ENCODE measurements at places on chromosomes 16 and 17. TPM values are rescaled to one million over a fixed set of nuclear protein-coding genes. Genes with fewer than 3 reads are reported as not detected.
A peak's percentile ranks its signal among the peaks of the same experiment; 100 is the strongest.

- DNase-seq: no peak
Observed at GRCh38 chr17:57938061-57938502, 17.1 kb downstream of the CUEDC1 start.

DNA sequence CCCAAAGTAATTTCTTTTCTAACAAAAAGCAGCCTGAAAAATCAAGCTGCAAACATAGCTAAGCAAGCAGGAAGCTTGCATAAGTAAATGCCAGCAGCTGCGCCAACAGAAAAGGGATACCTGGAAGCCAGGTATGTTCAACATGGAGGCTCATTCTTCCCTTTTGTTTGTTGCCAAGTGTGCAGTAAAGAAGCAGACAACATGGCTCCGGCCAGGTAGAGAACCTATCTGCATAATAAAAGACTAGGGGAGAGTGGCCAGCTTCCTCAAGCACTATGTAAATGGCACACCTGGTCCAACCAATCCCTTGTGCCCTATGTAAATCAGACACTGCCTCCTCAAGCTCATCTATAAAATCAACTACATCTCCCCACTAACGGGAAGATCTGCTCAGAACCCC is 1407.0 kb downstream of the CDH11 start:
- no peak for DNase-seq

DNA sequence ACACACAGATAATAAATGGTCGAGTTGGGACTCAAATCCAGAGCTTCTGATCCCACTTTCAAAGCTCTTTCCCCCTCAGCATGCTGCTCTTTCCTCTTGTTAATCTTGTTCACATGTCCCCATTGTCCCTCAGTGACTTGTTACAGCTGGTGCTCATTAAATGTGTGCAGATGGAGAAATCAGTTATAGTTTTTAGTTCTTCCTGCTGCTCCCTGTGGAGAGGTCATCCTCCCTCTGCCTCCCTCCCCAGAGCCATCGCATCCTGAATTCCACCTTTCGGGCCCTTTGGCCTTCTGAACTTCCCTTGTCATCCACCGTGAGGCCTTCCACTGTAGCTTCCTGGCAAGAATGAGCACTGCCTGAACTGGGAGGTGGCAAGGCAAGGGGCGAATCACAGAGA is 179.6 kb downstream of the WSCD1 start:
- no peak for DNase-seq

- peak; percentile 48 for DNase-seq
Observed at GRCh38 chr17:39178536-39178935, 12.6 kb upstream of the ARL5C start.

Gene PRR35
- total RNA-seq: not detected

Gene DNAH9
- total RNA-seq: 0.41 TPM

GRCh38 chr17:76063875-76064546 is 8.3 kb downstream of the SRP68 start:
- no peak for DNase-seq

DNA sequence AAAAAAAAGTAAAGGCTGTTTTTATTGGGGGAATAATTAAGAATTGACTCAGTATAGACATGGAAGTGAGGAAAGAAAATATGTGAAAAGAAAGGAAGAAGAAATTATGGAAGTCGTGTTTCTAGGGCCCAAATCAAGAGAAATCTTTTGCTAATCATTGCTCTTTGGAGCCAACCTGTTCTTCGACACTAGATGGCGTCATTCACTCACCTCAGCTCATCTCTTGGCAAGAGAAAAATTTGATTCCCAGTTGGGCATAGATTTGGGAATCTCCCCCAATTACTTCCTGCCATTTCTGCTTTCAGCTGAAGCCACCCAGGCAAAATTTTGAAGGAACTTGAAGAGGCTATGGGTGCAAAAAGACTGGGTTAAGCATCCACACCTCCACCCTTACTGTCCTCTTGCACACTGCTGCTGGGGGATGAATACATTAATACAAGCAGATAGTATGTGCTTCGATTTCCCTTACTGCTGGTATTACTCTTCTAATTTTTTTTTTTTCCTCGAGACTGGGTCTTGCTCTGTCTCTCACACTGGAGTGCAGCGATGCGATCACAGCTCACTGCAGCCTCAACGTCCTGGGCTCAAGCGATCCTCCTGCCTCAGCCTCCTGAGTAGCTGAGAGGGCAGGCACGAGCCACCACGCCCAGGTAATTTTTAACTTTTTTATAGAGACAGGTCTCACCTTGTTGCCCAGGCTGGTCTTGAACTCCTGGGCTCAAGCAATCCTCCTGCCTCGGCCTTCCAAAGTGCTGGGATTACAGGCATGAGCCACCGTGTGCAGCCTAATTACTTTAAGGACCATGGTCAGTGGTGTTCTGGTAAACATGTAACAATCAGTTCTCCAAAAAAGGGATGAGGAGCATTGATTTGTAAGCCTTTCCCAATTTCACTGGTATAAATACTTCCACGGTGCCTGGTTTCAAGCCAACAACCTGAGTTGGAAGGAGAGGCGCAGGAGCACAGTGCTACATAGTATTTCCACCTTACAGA is 13.5 kb downstream of the PSMD7 start:
- no peak for DNase-seq

GRCh38 chr16:67598527-67598926 is 36.2 kb downstream of the CTCF start:
- DNase-seq: no peak

GRCh38 chr17:5396612-5397011 is 22.9 kb downstream of the NUP88 start:
- no peak for DNase-seq

- DNase-seq: no peak
Observed at GRCh38 chr17:30148376-30148775, 31.8 kb downstream of the NSRP1 start.

GRCh38 chr17:1095090-1095852 is 84.5 kb downstream of the ABR start:
- no peak for DNase-seq

DNA sequence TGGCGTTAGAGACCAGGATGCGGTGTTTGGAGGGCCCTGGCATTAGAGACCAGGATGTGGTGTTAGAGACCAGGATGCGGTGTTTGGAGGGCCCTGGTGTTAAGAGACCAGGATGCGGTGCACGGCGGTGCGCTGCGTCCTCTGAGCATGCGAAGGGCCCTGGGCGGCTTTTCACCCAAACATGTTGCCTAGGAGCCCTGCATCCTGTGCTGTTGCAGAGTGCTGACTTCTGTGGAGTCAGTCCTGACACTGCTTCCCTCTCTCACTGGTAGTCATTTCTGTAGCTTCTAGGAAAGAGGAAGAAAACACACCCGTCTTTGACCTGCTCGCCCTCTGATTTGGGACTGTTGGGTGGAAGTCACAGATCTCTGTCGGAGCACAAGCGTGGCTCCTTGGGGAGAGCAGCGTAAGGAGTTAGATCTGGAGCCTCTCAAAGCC is 141.2 kb downstream of the LAT start:
- DNase-seq: no peak

DNA sequence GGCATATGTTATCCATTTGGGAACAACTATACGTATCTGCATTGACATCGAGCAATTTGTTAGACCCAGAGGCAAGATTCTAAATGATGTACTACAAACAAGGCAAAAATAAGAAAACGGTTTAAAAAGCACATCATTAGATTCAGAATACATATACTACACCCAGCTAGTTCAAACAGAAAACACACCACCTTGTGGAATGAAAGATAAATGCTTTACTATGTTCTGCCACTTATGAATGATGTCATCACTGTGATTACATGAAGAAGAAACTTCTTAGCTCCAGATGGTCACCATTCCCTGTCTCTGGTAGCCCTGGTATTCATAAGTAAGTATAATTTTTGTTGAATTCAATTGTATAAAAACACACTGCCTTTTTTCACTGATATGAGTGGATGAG is 7.8 kb downstream of the NACA2 start:
- DNase-seq: no peak

Gene TMEM88
- total RNA-seq: 8.1 TPM

DNA sequence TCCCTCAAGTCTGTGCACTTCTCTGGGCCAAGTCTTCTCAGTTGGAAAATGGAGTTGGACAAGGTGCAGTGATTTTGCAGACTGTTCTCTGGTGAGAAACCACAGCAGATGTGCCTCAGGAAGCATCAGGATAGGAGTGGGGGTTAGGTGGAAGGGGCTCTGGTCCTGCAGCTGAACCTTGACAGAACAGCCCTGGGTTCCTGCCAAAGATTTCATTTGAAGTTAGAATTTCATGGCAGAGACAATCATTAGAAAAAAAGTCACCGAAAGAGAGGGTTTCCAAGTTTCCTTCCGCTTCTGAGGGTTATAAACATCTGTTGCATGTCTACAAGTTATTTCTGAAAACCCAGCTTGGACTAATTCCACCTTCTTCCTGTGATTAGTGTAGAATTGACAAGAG is 80.4 kb upstream of the IRX3 start:
- DNase-seq: no peak

DNA sequence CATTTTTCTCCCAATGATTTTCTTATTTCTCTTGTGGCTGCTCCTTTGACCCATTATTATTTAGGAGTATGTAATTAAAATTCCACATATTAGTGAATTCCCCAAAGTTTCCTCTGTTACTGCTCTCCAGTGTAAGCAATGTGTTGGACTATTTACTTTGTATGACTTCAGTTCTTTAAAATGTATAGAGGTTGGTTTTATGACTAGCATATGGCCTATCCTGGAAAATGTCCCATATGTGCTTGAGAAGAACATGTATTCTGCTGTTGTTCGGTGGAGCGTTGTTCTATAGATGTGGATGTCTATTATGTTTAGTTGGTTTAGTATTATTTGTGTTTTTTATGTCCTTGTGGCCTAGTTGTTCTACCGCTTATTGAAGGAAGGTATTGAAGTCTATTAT is 6.0 kb upstream of the NT5M start:
- no peak for DNase-seq
